ENCODE measurements at places on chromosomes 13 and 19.

GRCh38 chr13:95228130-95228529 lies 73.1 kb downstream of the ABCC4 start:
- DNase-seq: no peak

- no peak for DNase-seq
These were observed 47.1 kb upstream of the ZMYM5 start for GRCh38 chr13:19910336-19911072.

GRCh38 chr19:3547301-3547731 lies 8.3 kb downstream of the TEKTIP1 start:
- no peak for DNase-seq

- no peak for DNase-seq
These were observed 9.8 kb upstream of the SERP2 start for GRCh38 chr13:44363631-44364344.

DNA sequence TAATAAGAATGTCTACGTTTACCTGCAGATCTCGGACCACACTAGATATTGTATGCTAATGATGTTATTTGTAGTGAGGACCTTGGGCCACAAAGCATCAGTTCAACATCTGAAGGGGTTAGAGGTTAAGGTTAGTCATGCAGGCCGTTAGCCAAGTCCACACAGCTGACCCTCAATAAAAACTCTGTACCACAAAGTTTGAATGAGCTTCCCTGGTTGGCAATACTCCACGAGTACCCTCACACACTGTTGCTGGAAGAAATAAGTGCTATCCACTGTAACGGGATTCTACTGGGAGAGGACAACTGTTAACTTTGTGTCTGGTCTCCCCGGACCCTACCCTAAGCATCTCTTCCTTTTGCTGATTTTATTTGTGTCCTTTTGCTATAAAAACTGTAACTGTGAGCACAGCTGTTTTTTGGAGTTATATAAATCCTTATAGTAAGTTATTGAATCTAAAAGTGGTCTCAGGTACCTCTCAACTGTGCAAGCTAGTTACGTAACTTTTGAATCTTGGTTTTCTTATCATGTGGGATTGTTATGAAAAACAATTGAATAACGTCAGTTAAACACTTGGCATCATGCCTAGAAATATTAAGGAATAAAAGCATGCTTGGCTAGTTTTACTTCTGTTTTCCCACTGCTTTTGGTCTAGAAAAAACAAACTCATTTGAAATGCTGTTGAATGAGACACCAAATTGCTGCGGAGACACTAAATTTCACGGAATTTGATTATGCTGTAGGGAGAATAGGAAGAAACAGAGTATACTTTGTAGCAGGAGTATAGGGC lies 181.5 kb downstream of the DNAJC3 start:
- no peak for DNase-seq

DNA sequence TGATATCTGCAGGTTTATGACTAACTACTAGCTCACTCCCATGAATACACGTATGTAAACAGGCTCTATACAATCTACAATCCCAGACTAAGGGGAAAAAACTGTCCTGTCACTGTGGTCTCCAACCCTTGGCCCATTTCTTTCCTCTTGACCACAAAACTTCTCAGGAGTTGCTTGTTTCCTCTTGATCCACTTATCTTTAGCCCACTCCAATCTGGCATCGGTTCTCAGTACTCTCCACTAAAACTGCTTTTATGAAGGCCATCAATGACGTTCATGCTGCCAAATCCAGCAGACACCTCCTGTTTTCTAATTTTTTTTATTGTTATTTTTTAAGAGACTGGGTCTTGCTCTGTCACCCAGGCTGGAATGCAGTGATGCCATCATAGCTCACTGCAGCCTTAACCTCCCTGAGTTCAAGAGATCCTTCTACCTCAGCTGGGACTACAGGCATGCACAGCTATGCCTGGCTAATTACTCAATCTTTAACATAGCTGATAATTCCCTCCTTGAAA lies 31.9 kb upstream of the USPL1 start:
- no peak for DNase-seq

GRCh38 chr19:29521291-29522075 lies 4.3 kb upstream of the VSTM2B start:
- DNase-seq: no peak

- peak; percentile 44 for DNase-seq
These were observed at the start of gene CLIP3 for GRCh38 chr19:36032251-36033104. TSS of gene CLIP3 (minus strand) at chr19:36032873. CDS start at chr19:36032357, 516 bp downstream.
